Cerebellar nuclear complex (tissue), 1 donor: ENCODE measurements at places on chromosomes 7 and 10.

GRCh38 chr7:22791204-22792158 lies 31.2 kb downstream of the TOMM7 start:
- DNase-seq: no peak

GRCh38 chr10:299969-300368 lies 164.7 kb downstream of the ZMYND11 start:
- DNase-seq: no peak

GRCh38 chr10:80893256-80893655 lies 355.6 kb downstream of the SH2D4B start:
- no peak for DNase-seq

- DNase-seq: peak; percentile 81
Observed at GRCh38 chr7:155456738-155457543, 988 bp upstream of the EN2 start.

DNA sequence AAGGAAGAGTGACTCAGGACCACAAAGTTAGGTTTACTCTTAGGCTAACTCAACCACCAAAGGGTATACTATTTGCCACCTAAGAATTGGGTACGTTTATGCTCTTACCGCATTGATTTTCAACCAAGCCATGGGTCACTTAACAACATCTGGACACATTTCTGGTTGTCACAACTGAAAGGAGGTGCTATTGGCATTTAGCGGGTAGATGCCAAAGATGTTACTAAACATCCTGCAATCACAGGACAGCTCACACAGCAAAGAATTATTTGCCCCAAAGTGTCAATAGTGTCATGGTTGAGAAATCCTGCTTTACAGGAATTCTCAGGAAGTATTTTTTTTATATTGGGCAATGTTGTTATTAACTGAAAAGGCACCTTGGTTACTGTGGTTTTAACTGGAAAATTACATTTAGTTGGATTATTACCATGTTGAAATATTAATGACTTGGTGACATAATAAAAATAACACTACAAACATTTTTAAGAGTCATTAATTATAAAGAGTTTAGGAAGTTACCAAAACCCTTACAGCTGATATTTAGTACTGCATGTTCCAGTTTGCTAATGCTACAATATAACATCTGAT lies 185.0 kb upstream of the TMEM196 start:
- no peak for DNase-seq

DNA sequence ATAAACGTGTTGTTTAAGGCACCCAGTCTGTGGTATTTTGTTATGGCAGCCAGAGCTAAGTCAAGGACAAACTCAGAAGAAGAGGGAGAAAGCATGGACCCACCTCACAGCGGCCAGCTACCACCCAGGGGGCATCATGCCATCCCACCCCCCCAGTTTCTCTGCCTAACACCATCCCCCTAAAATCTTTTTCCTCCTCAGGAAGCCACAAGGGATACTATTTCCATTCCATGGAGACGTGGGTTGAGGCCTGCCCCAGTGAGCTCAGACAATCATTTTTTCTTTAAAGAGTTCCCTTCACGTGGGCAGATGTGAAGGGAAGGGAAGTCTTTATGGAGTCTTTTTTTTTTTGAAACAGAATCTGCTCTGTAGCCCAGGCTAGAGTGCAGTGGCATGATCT lies 131.8 kb downstream of the FGFR2 start:
- DNase-seq: no peak

GRCh38 chr10:28220811-28221210 lies 82.1 kb downstream of the MPP7 start:
- no peak for DNase-seq

GRCh38 chr10:47403446-47404318 lies 19.6 kb upstream of the ZNF488 start:
- no peak for DNase-seq

DNA sequence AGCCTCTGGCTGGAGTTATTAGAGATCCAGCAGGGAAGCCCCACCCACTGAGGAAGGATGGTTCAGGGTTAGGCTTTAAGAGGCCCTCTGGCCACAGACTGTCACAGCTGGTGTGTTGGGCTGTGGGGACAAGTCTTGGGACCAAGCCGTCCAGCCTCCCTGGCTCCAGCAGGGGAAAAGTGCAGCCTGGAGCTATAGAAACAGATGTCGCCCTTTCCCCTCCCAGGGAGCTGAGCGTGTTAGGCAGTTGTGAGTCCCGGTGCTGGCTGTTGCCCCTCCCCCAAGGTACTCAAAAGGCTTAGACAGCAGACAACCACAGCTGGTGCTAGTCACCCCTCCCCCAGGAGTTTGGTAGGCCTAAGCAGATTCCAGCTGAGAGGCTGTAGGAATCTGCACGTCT lies 143.4 kb downstream of the TMEM168 start:
- DNase-seq: no peak

GRCh38 chr7:76234931-76235441 lies 33.3 kb downstream of the SRRM3 start:
- no peak for DNase-seq

GRCh38 chr7:151470711-151471110 lies 30.8 kb upstream of the CRYGN start:
- no peak for DNase-seq

- no peak for DNase-seq
Observed at GRCh38 chr7:73817121-73817520, 13.7 kb upstream of the CLDN4 start.

- DNase-seq: no peak
Observed at GRCh38 chr10:14184841-14185315, 145.8 kb downstream of the FRMD4A start.

DNA sequence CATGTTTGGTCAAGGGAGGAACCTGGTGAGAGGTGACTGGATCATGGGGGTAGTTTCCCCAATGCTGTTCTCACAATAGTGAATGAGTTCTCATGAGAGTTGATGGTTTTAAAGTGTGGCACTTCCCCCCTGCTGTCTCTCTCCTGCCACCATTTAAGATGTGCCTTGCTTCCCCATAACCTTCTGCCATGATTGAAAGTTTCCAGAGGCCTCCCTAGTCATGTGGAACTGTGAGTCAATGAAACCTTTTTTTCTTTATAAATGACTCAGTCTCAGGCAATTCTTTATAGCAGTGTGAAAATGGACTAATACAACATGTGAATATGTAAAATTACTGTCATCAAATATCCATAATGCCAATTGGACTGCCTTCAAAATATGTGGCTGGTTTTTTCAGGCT lies 165.5 kb upstream of the TARP start:
- no peak for DNase-seq

GRCh38 chr10:119208553-119208940 lies 1.2 kb downstream of the GRK5 start:
- no peak for DNase-seq

DNA sequence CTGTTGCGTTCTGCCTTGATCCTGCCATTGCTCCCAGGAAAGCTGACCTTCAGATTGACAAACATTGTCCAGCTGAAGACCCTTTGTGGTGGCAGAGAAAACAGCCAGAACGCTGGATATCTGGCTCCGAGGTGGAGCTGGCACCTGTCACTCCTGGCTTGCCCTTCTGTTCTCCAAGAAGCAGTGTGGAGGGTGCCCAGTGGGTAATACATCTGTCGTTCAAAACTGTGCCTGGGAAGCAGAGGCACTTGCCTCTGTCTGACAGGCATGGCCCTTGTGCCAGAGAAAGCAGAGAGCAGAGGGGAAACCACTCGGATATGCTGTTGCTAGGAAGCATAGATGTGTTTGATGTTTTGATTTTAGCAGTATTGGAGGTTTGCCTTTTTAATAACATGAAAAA lies 231.4 kb downstream of the BMPER start:
- no peak for DNase-seq

GRCh38 chr7:47294556-47295222 lies 287.2 kb downstream of the TNS3 start:
- DNase-seq: no peak

DNA sequence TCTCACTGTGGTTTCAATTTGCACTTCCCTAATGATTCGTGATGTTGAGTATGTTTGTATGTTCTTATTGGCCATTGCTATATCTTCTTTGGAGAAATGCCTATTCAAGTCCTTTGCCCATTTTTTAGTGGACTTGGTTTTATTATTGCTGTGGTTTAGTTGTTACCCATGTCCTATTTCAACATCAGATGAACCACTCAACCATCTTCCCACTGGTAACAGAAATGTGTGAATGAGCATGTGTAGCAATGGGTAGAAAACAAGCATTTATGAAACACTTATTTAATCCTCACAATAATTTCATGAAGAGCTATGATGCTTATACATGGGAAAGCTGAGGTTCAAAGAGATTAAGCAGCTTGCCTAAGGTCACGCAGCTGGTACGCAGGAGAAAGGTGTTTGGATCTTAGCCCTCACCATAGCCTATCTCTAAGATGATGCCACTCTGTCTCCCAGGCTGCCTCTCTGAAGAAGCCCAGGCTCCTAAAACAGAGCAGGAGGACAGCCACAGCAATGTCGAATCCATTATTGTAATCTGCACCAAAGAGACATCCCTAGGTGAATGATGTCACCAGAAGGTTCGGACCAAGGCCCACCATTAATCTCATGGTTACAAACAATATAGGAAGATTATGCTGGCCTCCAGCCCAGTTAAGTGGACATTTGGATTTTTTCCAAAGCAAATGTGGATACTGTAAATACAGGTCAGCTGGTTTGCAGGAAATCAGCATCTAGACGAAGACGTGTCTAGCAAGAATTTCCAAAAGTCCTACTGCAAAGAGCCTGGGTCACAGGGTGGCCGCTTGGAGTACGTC lies 447.6 kb upstream of the ZMIZ1 start:
- no peak for DNase-seq

GRCh38 chr7:95646350-95646749 lies 50.0 kb upstream of the PDK4 start:
- DNase-seq: no peak
